ENCODE measurements at places on chromosomes 1 and 21. TPM values are rescaled to one million over a fixed set of nuclear protein-coding genes. Genes with fewer than 3 reads are reported as not detected.

SPRR1A gene
- total RNA-seq: not detected

PRKAA2 gene
- total RNA-seq: 0.12 TPM

LCE2C gene
- total RNA-seq: not detected

OR6K6 gene
- total RNA-seq: not detected

FAM76A gene
- 8.5 TPM for total RNA-seq

DDR2 gene
- total RNA-seq: 158 TPM

OR1C1 gene
- total RNA-seq: not detected

ETV3L gene
- total RNA-seq: not detected

SELP gene
- total RNA-seq: not detected

RUNX1 gene
- total RNA-seq: 16.7 TPM

ROR1 gene
- 93.1 TPM for total RNA-seq

CATSPERE gene
- 0.12 TPM for total RNA-seq

CD2 gene
- total RNA-seq: not detected

BMP8A gene
- not detected for total RNA-seq

INSRR gene
- not detected for total RNA-seq

C1orf50 gene
- 2.2 TPM for total RNA-seq

GPN2 gene
- 8.5 TPM for total RNA-seq

OR2L13 gene
- not detected for total RNA-seq

MRPL39 gene
- 14.8 TPM for total RNA-seq

TAS1R1 gene
- 0.17 TPM for total RNA-seq

SPOCD1 gene
- 3.0 TPM for total RNA-seq

BARHL2 gene
- not detected for total RNA-seq

SGIP1 gene
- under 0.01 TPM for total RNA-seq

DPH2 gene
- 6.5 TPM for total RNA-seq

KCNA3 gene
- total RNA-seq: not detected

GJB3 gene
- not detected for total RNA-seq

KPNA6 gene
- 32.6 TPM for total RNA-seq

TIE1 gene
- 1.5 TPM for total RNA-seq

PER3 gene
- 1.1 TPM for total RNA-seq

CD247 gene
- not detected for total RNA-seq

FNBP1L gene
- 11.8 TPM for total RNA-seq

INKA2 gene
- 4.1 TPM for total RNA-seq

S100A14 gene
- not detected for total RNA-seq

LYPLA2 gene
- total RNA-seq: 60.2 TPM

USH2A gene
- total RNA-seq: not detected

MYCL gene
- not detected for total RNA-seq

LCE1E gene
- total RNA-seq: not detected

RPTN gene
- not detected for total RNA-seq

HORMAD1 gene
- total RNA-seq: not detected

NID1 gene
- total RNA-seq: 323 TPM

MMEL1 gene
- not detected for total RNA-seq

RXRG gene
- total RNA-seq: not detected

GOLT1A gene
- total RNA-seq: not detected

PTGS2 gene
- total RNA-seq: 55.0 TPM

LINGO4 gene
- not detected for total RNA-seq

GABRD gene
- not detected for total RNA-seq

CRB1 gene
- total RNA-seq: not detected

C1orf94 gene
- total RNA-seq: not detected

MIXL1 gene
- total RNA-seq: not detected

All from pericardium fibroblast (primary cell).